ENCODE measurements at places on chromosomes 16 and 17.
A peak's percentile ranks its signal among the peaks of the same experiment; 100 is the strongest.

- DNase-seq: peak; percentile 47
These were observed 143.9 kb downstream of the CCDC182 start for GRCh38 chr17:57601143-57601735.

DNA sequence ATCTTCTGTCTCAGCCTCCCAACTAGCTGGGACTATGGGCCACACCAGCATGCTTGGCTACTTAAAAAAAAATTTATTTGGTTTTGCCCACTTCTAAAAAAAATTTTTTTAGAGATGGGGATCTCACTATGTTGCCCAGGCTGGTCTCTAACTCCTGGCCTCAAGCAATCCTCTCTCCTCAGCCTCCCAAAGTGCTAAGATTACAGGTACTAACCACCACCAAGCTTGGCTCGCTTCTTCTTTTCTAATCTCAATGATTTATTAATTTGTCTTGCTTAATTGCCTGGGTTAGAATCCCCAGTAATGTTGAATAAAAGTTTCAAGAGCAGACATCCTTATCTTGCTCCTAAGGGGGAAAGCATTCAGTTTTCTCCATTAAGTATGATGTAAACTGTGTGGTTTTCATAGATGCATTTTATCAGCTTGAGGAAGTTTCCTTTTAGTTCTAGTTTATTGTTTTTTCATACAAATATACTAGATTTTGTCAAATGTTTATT lies 65.8 kb upstream of the NACA2 start:
- DNase-seq: no peak

- DNase-seq: peak; percentile 79
These were observed 18.4 kb upstream of the ZFP90 start for GRCh38 chr16:68520649-68521086.

- no peak for DNase-seq
These were observed 109.3 kb downstream of the DNAH9 start for GRCh38 chr17:11707586-11707985.

DNA sequence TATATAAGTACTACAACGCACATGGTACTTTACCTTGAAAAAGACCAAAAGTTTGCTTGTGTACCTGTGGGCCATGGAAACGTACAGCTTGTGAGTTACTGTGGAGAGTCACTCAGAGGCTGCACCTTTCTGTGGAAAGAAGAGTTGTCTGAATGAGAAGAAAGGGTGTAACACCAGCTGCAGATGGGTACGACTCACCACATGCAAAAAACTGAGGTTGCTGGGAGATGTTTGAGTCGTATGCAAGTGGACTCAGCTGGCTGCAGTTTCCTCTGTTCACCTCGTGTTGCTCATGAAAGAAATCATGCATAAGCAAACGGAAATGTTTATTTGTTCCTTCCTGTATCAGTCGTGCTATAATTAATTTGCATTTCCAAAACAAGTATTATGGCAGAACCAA lies 22.4 kb upstream of the DYNLRB2 start:
- DNase-seq: peak; percentile 50
